ENCODE measurements at places on chromosomes 7 and 10.

DNA sequence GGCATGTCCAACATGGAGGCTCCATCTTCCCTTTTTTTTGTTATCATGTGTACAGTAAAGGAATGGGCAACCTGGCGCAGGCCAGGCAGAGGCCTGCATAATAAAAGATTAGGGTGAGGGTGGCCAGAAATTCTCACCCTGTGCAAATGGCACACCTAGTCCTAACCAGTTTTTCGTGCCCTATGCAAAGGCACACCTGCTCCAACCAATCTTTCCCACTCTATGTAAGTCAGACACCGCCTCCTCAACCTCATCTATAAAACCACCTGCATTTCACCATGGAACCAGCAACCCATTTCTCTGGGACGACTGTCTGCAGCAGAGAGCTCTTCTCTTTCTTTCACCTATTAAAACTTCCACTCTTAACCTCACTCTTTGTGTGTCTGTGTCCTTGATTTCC is 16.1 kb downstream of the TBATA start:
- no peak for DNase-seq

GRCh38 chr7:105024734-105025133 is 10.7 kb downstream of the KMT2E start:
- no peak for DNase-seq

DNA sequence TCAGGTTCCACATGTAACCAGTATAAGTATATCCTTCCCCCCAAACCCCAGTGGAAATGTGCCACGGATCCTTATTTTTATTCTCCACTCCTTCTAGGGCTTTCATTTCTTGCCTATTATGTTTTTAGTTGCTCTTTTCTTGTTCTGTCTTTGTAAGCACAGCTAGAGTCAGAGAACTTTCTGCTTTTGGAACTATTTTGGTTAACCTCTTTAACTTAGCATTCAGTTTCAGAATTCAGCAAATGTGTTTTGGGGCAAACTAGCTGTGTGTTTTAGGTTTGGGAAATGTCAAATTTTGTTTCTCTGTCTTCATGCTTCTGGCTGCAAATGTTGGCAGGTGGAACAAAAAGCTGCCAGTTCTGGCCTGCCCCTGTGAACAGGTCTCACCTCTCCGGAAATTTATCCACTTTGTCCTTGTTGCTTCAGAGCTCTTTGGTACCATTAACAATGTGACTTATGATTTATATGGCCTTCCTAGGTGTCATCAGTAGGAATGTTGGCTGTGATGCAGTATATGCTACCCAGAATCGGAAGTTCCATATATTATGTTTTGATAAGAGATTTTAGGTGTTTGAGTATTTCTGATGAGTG is 156.1 kb downstream of the ADK start:
- DNase-seq, result no peak

DNA sequence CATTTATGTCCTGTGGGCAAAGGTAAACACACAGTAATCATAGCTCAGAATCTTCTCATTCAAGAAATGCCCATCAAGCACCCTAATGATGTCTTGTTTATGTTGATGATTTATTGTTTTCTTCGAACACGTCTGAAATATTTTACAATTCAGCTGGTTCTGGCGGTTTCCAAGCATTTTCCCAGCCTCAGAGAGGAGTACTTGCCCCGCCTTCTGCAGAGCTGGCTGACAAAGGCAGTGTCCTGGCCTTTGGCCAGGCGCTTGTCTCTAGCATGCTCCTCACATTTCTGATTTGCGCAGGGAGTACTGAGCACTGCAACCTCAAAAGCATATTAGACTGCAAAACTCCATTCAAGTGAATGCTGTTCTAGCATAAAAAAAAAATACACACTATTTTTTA is 314.2 kb upstream of the GNAI1 start:
- no peak for DNase-seq

DNA sequence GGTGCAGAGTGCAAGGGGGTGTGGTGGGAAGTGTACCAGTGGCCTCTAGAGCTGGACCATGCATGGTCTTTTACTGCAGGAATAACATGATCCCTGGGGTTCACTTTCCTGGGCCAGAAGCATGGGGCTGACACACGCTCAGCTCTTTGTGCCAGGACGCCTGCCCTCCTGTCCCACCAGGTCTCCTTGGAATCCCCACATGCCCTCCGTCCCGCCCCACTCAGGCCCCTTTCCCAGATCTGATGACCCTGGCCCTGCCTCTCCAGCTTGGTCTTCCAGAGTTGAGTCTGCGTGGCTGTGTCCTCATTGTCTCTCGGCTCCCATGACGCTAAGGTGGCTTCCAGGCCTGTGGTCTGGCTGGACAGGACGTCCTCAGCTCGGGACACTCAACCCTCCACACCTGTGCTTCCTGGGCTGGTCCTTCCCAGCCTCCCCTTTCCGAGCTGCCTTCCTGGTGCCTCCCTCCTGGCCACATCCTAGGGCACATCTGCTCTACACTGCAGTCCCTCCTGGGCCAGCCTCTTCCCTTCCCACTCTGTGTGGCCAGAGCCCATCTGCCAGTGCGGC is 249.5 kb upstream of the SHH start:
- no peak for DNase-seq

DNA sequence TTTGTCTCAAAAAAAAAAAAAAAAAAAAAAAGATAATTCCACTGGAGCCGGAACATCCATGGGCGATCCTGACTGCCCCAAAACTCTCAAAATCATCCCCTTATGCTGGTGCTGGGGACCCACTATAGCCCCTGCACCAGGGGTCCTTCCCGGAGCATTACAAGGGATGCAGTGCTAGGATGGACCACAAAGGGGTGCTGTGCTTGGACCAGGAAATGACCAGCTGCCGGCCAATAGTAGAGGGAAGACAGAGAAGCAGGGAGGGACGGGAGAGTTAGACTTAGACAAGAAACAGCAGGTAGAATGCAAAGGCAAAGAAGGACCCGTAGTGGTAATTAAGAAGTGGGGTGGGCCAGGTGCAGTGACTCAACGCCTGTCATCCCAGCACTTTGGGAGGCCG is 40.5 kb downstream of the RCC1L start:
- DNase-seq, result no peak

DNA sequence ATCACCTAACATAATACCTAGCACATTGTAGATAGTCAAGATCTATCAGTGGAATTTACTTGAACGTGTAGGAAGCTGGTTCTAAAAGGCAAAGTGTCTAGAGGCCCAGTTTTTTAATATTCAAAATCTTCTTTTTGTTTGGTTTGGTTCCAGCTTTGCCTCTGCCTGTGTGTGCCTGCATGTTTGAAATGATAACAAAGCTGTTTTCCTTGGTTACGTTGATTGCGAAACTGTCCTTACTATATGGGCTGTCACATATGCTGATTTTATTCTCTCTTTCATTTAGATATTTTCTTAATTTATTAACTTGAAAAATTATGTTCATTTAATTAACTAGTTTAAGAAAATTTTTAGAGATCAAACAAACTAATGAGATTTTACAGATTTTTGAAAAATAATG is 237.3 kb downstream of the SEMA3A start:
- no peak for DNase-seq

GRCh38 chr10:123158682-123159081 is 4.5 kb downstream of the BUB3 start:
- no peak for DNase-seq

DNA sequence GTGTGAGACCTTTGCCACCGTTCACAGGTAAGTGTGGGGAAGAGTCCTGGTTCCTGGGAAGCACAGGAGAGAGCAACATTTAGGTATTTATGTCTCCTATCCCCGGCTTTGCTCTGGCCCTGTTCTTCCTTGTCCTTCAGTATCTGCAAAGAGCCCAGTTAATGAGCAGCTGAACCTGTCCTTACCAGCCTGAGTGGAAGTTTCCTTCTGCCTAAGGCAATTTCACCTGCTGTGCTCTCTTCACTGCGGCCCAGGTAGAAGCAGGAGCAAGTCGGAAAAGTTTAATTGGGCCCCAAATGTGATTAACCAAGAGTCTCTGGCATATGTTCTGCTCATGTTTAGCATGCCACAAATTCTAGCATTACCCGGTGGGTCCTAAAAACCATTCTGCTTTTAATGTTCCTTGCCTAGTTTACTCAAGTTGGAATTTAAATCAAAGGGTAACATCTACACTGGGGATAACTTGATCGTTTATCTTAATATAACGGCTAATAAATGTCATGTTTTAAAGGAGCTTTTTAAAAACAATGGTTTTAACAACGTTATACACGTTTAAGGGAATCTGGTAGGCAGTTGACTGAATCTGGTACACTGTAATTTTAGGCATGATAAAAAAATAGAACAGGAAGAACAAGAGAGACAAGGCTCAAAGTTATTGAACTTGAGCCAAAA is 817.1 kb downstream of the TYW1 start:
- no peak for DNase-seq

All from bone marrow (tissue), 2 donors.